Activated CD4-positive, alpha-beta T cell treated with anti-CD3 and anti-CD28 coated beads, Interleukin-2, amount 50 U/mL, for 24 hours (primary cell): ENCODE measurements at places on chromosomes 7 and 10.

- DNase-seq, result peak; percentile 50
Observed at GRCh38 chr10:3783316-3783681, 1.7 kb downstream of the KLF6 start.

GRCh38 chr7:97506728-97507127 lies 225.2 kb upstream of the TAC1 start:
- DNase-seq, result no peak

GRCh38 chr7:92586403-92586802 lies 3.8 kb downstream of the FAM133B start:
- no peak for DNase-seq

GRCh38 chr7:116771640-116772039 lies 90.7 kb upstream of the CAPZA2 start:
- DNase-seq, result no peak

GRCh38 chr10:122648599-122649428 lies 50.8 kb downstream of the C10orf120 start:
- DNase-seq, result no peak

GRCh38 chr10:131043039-131043691 lies 268.4 kb downstream of the TCERG1L start:
- no peak for DNase-seq

- DNase-seq, result no peak
Observed at GRCh38 chr10:75718991-75719390, 287.6 kb downstream of the LRMDA start.

- DNase-seq, result no peak
Observed at GRCh38 chr7:31126976-31127375, 74.9 kb downstream of the ADCYAP1R1 start.

DNA sequence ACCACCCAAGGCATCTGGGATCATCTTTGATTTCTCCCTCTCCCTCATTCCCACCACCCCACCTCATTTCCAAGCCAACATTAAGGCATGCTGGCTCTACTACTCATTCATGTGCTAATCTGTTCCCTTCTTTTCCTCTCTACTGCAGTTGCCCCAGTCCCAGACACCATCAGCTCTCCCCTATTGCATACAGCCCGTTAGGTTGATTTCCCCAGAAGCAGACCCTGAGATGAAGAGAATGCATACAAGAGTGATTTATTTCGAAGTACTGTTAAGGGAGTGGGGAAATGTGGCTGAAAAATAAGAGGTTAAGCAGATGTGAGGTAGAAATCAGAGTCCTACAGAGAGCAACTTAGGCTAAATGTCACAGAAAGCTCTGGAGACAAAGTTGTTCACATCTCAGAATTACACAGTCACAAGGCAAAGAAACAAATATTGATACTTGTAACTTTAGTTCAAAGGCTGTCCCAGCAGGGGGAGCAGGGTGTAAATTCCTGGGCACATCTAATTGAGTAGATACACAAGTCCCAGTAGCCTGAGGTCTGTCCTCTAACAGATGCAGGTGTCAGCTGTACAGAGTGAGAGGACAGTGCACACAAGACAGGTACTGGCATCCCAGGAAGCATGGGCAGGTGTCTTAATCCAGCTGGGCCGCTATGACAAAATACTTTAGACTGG lies 20.9 kb downstream of the AKR1D1 start:
- no peak for DNase-seq

DNA sequence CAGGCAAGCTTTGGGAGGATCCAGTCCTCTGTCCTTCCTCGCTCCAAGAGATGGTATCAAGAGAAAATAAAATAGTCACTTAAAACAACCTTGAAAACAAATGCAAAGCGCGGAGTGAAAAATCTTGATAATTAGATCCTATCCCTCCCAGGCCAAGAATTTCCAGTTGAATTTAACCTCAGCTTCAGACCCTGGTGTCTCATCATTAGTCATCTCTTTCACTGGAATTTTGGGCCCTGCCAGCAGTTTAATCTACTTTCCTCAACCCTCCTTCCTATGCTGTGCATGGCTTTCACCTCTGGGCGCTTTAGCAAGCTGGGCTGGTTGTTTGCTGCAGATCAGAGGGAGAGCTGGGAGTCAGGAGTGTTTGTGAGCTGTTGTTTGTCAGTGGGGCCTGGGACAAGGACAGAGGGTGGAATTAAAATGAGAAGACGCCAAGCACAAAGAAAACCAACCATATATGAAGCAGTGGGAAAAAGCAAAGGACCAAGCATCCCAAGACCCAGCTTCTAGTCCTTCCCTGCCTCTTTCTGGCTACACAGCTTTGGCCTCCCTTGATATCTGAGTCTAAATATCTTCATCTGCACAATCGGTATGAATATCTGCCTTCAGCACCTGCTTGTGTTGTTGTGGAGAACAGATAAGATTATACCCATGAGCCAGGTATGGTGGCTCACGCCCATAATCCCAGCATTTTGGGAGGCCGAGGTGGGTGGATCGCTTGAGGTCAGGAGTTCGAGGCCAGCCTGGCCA lies 13.5 kb downstream of the MYOF start:
- DNase-seq, result no peak

DNA sequence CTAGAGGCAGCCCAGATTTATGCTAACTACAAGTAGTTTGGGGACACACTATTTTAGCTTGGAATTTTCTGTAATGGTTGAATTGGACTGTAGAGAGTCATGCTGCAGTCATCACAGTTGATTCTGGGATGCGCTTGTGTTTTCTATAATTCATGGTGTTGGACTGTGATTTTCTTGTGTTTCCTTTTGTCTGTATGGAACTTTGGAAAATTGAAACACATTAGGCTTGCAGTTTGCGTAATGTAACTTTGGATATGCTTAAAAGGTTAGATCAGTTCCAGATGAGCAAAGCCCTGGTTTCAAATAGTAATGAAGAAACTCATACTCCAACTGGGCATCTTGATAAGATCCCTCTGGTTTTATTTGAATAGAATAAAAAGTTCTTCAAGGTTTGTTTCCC lies 502.2 kb downstream of the ARL4A start:
- no peak for DNase-seq

DNA sequence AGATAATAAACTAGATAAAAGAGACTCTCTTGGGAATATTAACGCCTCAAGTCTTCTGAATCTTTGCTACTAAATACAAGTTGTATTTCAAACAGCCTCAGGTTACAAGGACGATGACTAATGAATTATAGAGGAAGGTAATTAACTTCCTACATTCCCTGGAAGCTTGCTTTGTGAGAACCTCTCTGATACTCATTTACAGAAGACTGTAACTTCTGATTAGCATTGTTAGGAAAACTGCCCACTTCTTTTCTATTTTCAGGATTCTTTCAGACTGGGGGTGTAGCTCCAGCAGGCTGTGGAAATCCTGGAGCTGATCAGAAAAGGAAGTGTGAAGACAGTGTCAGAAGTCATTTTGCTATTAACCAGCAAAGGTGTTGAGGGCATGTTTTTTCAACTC lies 316.7 kb upstream of the NPSR1 start:
- no peak for DNase-seq

GRCh38 chr7:142714375-142714774 lies 34.9 kb upstream of the PRSS1 start:
- DNase-seq, result no peak

GRCh38 chr7:42253316-42253715 lies 16.3 kb upstream of the GLI3 start:
- DNase-seq, result no peak

DNA sequence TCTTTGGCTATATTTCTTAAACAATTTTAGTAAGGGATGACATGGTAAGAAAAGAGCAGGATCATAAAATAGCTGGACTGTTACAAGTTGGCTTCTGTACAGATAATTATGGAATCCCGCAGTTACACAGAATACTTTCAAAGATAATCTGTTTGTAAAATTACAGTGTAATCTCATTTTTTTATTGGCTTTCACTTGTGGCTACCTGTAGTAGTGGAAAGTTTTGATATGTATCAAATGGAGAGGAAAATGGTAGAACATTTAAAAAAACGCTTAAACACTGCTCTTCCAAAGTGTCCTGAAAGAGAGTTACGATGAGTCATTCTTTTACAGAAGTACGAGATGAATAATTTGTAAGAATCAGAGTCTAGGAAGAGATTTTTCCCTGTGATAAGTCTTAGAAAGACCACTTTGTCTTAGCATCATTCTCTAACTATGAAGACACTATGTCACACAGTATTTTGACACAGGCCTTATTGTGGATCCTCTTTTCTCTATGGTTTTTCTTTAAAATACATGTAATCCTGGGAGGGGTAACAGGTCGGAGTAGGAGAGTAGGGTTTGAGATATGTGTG lies 215.0 kb upstream of the DKK1 start:
- no peak for DNase-seq

GRCh38 chr7:27533652-27534081 lies 129.0 kb downstream of the HIBADH start:
- no peak for DNase-seq

- DNase-seq, result no peak
Observed at GRCh38 chr7:47473499-47474210, 108.3 kb downstream of the TNS3 start.

DNA sequence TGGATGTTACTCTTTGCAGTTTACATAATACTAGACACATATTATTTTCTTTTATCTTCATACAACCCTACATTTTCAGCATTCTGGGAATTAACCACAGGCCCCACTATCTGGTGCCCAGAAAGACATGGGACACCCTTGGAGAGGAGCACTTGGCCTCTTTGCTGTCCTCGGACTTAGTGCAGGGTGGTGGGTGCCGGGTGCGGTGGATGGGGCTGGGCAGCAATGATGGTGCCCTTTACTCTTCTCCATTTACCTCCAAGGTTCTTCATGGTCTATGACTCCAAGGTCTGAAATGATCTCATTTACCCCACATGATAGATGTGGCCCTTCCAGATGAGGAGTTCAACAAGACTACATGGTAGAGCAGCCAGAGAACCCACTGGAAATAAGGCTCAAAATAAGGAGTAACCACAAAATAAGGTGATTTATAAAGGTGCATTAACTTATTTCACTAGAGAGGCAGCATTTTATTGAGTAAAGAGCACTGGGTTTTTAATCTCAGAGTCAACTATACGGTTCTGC lies 56.2 kb upstream of the IGFBP3 start:
- DNase-seq, result no peak

DNA sequence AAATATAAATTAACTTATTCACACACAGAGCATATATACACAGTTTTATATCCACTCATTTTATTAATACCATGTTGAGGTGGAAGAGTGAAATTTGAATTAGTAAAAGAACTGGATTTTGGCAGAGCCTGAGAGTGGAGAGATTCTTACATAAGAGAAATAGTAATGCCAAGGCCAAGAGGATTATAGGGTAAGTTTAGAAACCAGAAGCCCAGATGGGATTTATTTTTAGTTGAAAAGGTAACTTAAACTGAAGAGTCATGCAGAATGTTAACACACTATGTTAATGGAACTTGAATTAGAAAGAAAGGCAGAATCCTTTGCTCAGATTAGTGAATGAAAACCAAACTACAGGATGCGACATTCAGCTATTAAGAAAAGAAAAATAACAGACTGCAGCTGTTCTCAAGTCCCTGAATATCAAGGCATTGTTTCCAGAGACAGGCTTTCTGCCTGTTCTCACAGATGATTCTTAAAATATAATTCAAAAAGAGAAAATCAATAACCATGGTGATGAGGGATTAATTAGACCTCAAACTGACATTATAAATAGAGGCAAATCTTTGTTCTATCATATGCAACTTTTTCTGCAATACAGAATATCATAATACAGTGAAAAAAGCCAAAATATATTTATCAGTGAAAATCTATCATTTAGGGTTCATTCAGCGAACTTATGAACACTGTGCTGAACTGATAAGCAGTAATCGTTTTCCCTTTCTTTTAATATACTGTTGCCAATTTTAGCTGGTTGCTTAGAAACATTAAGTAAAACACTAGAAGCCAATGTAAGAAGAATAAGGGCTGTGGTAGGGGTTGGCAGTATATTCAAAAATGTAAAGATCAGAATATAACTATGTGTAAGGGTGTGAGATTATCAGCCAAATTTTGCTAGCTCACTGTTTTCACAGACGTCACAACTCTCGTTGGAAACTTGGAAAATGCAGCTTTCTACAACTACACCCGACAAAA lies 34.4 kb downstream of the HECTD2 start:
- no peak for DNase-seq

- no peak for DNase-seq
Observed at GRCh38 chr10:98224509-98224908, 43.5 kb downstream of the LOXL4 start.

- no peak for DNase-seq
Observed at GRCh38 chr7:33750177-33750576, 155.2 kb upstream of the BMPER start.

GRCh38 chr7:50727711-50728110 lies 55.0 kb downstream of the GRB10 start:
- no peak for DNase-seq

GRCh38 chr7:40301486-40302068 lies 166.8 kb downstream of the SUGCT start:
- no peak for DNase-seq

GRCh38 chr7:152894295-152895170 lies 135.0 kb downstream of the ACTR3B start:
- no peak for DNase-seq

DNA sequence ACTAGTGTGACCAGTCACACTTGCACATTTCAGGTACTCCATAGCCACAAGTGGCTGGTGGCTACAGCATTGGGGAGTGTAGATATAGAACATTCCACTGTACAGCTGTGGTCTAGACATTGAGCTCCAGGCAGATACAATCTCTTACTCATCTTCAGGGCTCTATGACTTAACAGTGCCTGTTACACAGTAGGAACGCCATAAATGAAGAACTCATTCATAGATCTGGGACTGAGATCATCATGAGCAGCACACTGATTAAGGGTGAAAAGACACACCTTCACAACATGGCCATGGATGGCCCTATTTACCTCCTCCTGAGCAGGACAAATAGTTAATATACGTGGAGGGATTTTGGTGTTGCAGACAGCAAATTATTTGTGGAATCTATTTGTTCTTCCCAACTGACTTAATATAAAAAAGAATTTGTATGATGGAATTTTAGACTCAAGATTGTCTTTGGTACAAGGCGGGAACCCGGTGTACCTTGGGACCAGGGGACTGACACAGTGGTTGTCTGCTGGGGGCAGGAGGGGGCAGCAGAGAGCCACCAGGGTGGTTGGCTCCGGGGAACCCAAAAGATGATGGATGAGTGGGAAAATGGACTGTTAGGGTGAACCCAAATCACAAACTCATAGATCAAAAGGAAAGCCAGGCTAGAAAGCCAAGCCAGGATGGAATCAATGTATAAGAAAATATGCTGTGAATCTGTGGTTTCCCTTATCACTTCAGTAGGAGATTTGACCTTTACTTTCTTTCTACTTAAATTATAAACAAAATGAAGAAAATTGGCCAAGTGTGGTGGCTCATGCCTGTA lies 24.3 kb upstream of the CPA2 start:
- DNase-seq, result peak; percentile 52

DNA sequence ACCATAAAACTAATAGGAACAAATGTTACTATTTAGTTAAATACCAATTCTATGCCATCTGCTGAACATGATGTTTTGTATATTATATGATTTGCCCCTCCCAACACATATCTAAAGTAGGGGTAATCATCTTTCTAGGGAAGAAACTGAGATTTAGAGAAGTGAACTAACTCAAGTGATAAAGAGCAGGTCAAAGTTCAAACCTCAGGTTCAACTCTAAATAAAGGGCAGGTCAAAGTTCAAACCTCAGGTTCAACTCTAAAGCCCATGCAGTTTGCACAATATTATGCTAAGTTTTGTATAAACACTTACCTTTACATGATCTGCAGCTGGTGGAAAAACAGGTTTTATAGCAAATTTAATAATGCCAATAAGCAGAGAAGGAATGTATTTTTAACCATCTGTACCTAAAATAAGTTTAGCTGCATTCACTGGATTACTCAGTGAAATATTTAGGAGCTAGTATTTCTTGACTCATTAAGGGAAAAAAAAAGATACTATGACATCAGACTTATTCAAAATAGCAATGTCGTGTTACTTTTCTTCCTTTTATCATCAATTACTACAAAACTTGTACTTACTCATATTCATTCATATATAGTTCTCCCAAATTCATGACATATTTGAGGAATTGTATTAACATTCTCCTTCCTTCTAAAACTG lies 1194.3 kb upstream of the CELF2 start:
- no peak for DNase-seq
